ENCODE measurements at places on chromosomes 13 and 19.

DNA sequence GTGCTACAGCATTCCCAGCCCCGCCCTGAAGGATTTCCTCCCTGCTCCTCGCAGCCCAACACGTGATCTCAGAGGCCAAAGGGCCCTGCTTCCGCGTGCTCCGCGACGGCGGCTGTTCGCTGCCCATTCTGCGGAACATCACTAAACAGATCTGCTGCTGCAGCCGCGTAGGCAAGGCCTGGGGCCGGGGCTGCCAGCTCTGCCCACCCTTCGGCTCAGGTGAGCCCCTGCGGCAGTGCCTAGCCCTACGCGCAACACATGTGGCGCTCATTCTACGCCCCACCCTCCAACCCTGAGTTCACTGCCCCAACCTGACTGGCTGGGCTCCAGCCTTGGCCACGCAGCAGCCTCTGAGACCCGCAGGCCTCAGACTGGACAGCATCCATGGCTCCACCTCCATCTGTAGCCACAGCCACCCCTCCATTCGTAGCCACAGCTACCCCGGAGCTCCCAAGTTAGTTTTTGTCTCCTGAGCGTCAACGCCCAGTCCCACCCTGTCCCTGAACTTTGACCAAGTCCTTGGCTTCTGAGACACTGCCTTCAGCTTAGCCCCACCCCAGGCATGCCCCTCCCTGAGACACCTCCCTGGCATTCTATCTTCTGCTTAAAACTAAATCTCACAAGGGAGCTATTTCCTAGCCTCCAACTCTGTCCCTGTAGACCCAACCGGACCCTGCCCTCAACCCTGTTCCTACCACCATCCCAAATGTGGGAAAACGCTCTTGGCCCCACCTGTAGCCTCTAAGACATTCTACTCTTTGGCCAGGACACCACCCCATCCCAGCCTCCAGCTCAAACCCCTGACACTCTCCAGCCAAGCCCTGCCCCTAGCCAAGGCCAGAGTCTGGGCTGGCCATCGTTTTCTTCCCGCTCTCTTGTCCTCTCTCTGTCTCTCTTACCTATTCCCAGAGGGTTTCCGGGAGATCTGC is 6.4 kb downstream of the LTBP4 start:
- DNase-seq = no peak

DNA sequence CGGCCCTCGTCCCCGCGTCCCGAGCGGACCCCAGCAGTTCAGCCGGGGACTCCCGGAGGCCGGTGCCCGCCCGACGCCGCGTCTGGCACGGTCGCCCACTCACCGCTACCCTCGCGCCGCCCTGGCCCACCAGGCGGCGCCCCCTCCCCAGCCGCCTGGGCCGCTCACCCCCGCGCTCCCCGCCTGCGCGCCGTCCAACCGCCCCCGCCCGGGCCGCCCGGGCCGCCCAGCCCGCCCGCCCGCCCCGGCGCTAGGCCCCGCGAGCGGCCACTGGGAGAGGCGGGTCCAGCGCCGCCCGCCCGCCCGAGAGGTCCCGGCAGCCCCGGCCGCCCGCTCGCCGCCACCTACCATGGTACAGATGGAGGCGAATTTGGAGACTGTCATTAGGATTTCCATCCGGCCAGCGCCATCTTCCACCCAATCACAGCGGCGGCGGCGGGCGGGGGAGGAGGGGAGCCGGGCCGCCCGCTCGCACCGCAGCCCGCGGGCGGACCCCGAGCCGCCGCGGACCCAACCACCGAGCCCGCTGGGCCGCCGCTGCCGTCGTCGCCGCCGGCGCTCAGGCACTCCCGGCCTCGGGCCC is at the start of gene USP12:
Gene USP12, minus strand, starts transcription at position 568 of the 583 bp plus-strand sequence. Its CDS starts 172 bp downstream, at position 396.
- DNase-seq = peak; percentile 28

DNA sequence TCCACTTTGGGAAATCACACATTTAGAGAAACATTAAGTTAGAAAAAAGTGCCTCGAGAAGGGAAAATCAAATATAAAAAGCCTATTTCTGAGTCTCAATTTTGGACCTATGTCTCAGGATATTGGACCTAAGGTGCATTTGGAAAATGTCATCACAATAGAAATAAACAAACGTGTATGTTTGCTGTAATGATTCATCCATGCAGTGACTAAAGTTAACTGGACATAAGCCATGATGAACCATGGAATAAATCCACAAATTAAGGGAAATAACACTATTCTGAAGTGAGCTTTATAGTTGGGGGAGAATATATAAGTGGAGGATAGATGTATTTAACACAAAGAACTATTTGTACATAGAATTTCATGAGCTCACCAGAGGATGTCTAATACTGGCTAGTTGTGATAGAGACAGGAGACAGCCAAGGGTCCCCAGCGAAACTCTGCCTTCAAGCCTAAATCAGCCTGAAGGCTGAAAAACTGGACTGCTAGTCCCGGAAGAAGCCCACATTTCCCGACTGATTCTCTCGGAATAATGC is 963.3 kb upstream of the SPRY2 start:
- no peak for DNase-seq

GRCh38 chr19:54434873-54435214 is 14.2 kb upstream of the LENG8 start:
- DNase-seq = no peak

- no peak for DNase-seq
These were observed 11.8 kb upstream of the MADCAM1 start for GRCh38 chr19:484494-484893.

GRCh38 chr13:24458736-24459135 is 53.8 kb downstream of the PARP4 start:
- DNase-seq = no peak

DNA sequence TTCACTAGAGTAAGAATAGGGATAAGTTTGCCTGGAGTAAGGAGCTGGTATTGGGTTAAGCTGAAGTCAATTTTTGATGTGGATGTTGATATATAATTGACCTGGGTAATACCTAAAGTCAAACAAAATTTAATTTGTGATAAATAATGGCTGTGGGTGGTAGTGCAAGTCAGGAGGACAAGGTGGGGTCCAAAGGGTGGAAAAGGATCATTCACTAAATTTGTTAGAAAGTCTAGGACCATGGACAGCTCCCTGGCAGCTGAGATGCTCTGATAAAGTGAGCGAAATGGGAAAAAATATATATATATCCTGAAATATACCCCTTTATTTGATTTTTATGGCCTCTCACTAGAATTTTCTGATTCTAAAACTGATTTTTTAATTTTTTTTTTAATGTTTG is 463.5 kb downstream of the GPC6 start:
- DNase-seq = no peak

All from activated naive CD4-positive, alpha-beta T cell treated with anti-CD3 and anti-CD28 coated beads, Interleukin-2, amount 50 U/mL, for 72 hours (primary cell).